ENCODE measurements at places on chromosomes 5 and 9.

- no peak for ATAC-seq
Observed at GRCh38 chr5:9265441-9266287, 280.2 kb downstream of the SEMA5A start.

- no peak for ATAC-seq
Observed at GRCh38 chr5:146400201-146400600, 46.9 kb upstream of the TCERG1 start.

DNA sequence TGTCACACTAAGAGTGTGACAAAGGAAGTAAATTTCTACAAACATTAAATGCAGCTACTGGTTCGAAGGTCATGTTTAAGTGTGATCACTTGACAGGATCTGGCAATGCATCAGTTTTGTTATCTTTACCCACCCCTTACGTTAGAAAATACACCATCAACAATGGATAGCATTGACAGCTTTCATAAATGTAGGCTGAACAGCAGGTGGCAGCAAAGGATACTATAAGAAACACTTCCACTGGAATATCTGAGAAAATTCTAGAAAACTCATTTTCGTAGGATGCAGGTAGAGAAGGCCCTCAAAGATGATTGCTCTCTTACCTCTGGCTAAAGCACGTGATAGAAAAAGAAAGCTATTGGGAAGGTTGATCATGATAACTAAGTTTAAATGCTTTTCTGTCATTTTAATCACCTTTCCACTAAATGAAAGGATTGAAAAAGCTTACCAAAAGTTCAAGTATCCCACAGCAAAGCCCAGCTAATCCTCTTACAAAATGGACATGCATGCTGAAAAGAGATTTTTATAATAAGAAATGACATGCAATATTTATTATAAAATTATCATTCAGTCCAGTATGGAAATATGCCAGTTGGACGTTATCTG, 292.5 kb downstream of the PARP8 start:
- no peak for ATAC-seq

- ATAC-seq: no peak
Observed at GRCh38 chr9:16710888-16711287, 159.6 kb downstream of the BNC2 start.

DNA sequence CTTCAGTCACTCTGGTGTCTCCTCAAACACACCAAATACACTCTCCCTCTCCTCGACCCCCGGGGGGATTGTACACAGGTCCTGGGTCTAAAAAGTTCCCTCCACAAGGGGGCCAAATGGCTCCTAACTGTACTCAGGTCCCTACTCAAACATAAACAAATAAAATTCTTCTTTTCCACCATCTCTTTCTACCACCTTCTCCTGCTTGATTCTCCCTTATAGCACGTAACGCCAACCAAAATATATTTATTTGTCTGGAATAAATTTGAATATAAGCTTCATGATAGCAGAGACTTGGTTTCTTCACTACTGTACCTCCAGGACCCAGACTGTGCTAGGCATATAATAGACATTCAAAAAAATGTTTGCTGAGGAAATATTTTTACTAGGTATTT, 21.4 kb downstream of the ZNF608 start:
- ATAC-seq: no peak
